Stimulated activated CD4-positive, alpha-beta T cell treated with anti-CD3 and anti-CD28 coated beads, Interleukin-2, amount 100 ng/mL, for 48 hours (primary cell): ENCODE measurements at places on chromosomes 13 and 19.

DNA sequence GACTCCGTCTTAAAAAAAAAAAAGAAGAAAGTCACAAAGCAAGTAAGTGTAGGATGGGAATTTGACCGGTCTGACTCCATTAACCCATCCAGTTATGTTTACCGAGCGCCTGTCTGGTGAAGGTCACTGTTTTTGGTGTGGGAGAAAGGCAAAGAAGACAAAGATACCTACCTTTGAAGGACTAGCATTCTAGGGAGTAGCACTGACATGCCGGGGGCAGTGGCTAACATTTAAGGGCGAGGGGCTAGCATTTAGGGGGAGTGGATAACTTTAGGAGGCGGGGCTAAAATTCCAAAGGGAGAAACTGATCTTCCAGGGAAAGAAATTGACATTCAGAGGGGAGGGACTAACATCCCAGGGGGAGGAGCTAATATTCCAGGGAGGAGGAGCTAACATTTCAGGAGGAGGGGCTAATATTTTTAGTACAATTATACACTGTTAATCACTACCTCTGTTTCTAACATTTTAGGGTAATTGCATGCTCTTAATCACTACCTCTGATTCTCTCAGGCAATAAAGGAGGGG lies 8.7 kb downstream of the GPR32 start:
- no peak for DNase-seq

DNA sequence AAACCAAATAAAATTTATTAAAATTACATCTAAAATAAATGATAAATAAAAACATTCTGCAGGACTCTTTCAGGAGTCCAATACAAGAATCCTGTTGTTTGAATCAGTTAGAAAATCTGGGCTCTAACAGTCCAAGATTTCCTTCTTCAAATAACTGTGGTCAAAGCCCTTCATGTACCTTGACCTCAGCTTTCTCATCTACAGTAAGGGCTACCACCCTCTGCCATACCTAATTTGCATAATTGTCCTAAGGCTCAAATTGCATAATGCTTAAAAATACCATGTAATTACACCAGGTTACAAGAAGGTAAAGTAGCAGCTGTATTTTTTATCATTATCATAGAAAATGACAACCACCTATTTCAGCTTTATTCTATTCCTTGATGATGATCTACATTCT lies 54.3 kb downstream of the XPO4 start:
- DNase-seq: no peak

DNA sequence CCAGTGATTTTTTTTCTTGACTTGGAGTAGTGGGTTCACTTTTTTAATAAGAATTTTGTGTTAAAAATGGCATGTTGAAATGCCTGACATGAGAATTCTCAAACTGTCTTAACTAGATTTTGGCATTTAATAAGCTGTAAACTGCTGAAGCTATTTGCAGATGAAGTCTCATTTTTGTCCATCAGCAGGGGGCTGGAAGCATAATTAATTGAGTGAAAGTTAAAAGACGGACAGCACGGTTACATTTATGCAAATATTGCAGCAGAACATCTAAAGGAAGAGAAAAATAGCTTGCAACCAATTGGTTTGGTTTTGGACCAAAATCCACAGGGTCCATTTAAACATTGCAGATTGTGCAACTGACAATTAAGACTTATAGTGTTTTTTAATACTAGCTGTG lies 837.3 kb upstream of the KLHL1 start:
- DNase-seq: no peak

DNA sequence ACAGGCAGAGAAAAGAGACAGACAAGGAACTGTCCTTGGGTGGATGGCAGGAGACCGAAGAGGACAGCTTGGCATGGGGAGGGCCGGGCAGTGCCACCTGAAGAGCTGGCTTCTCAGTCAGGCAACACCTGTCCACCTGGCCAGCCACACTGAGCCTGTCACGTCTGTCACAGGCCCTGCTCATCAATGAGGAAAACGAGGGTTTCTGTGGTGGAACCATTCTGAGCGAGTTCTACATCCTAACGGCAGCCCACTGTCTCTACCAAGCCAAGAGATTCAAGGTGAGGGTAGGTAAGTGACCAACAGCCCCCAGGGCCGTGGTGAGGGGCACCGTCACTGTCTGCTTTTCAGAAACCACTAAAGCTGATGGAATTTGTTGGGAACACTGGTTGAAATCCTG lies 11.2 kb upstream of the PROZ start:
- no peak for DNase-seq

GRCh38 chr19:4425537-4425936 lies 23.1 kb downstream of the CHAF1A start:
- no peak for DNase-seq

- DNase-seq: no peak
Observed at GRCh38 chr19:50542943-50543342, 25.3 kb downstream of the LRRC4B start.

- no peak for DNase-seq
Observed at GRCh38 chr13:24511816-24512196, 772 bp downstream of the PARP4 start.

DNA sequence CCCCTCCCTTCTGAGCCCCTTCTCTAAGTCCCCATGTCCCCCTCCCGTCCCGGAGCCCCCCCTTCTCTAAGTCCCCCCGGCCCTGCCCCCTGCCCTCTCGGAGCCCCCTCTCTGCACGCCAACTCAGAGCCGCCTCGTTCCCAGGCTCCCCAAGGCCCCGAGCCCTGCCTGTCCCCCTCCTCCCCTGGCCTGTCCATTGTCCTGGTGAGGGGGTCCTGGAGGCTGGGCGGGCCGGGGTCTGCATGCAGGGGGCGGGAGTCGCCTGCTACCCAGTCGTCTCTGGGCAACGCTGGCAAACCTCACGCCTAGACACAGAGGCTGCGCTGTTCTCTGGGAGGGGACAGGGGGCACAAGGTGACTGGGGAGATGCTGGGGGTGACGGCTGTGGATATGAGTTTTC lies 39.2 kb upstream of the SEMA6B start:
- no peak for DNase-seq

DNA sequence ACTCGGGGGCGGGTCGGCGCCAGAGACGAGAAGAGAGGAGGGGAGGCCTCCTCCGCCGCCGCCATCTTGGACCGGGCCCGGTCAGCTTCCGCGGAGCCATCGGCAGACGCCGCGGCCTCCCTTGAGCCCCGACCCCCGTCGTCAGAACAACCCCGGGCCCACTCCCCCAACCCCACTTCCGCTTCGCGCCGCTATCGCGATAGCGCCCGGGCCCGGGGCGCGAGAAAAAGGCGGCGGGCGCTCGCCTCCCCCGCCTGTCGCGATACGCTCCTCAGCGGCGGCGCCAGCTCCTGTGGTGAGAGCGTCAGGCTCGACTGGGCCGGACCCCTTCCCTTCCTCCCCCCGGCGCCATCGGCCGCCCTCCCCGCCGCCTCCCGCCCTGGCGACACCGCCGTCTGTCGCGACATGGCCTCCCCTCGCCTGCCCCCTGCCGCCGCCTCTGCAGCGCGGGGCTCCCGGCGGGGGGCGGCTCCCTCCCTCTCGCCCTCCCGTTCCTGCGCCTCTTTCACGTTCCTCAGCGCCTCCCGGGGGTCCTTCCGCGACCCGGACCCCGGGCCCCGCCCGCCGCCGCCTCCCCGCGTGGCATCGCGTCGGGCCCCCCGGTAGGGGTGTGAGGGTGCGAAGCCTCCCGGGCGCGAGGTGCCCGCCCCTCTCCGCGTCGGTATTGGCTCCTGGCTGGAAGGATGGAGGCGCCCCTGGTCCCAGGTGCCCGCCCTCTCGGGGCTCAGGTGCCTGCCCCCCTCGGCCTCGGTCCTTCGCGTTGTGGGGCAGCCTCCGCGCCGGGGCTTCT lies at the start of gene CNOT3:
TSS of gene CNOT3 (plus strand) at position 64 of the 790 bp plus-strand sequence. CDS start 5,217 bp downstream, outside the sequence.
- DNase-seq: no peak

GRCh38 chr19:19354007-19354406 lies 33.4 kb downstream of the MAU2 start:
- DNase-seq: no peak

DNA sequence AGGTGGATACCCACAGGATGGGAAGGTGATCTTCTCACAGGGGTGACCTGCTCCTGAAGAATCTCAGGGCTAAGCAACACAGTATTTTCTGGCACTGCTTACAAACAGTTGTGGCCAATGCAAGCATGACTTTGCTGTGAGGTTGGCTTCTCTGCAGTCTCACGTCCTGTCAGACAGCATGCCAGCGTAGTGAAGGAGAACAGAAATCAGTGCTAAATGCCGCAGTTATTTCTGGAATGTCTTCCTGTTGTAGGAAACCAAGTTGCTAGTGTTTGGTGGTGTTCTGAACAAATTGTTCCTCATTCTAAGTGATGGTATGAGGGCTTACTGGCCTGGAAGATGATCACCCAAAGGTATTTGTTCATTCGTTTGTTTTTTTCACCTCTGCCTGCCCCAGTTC lies 320.1 kb downstream of the MTUS2 start:
- no peak for DNase-seq

DNA sequence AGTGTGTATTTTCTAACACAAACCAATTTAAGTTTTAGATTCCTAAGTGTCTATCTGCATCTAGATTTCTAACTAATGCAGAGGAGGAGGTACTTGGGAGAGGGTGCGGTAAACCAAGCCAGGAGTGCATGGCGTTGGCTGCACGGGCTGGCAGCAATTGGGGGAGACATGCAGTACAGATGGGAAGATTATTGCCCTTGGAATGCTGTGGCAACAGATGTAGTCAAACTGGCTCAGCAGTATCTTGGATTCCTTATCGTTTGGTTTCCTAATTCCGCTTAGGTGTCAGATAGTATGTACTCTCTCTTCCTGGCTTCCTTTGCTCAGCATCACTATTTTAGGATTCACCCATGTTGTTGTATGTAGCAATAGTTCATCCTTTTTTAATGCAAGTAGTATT lies 29.4 kb upstream of the STK24 start:
- no peak for DNase-seq

- DNase-seq: no peak
Observed at GRCh38 chr19:50514346-50515167, 844 bp upstream of the ASPDH start.

GRCh38 chr13:51589793-51590192 lies 5.5 kb downstream of the WDFY2 start:
- DNase-seq: no peak

DNA sequence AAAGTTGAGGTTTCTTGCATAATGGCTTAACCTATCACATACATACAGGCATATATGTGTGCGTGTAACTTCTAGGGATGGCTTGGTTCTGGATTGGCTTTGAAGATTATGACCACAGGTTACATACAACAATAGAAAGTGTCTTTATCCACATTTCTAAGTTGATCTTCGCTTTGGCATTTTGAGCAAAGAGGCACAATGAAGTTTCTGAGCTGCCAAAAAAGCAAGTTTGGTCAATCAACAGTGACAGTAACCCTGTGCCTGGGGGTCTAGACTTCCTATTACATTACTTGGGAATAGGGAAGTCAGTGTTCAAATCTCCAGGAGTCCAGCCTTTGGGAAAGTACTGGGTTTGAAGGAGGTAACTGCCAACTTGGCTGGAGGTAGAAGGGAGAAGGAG lies 3.1 kb upstream of the SOX1 start:
- no peak for DNase-seq

- no peak for DNase-seq
Observed at GRCh38 chr13:49113526-49114286, 106.4 kb upstream of the MLNR start.

- DNase-seq: no peak
Observed at GRCh38 chr13:21925720-21926119, 254.8 kb downstream of the FGF9 start.

DNA sequence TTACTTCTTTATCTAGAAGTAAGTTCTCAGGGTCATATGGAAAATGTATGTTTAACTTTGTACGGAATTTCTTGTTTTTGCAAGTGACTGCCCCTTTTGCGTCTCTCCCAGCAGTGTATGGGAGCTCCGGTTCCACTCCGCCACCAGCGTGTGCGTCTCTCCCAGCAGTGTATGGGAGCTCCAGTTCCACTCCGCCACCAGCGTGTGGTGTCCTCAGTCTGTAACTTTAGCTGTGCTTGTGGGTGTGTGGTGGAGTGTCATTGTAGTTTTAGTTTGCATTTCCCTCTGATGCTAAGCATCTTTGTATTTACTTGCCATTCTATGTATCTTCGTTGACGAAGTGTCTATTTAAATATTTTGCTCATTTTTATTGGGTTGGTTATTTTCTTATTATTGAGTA lies 2.4 kb downstream of the CUL4A start:
- no peak for DNase-seq

- DNase-seq: no peak
Observed at GRCh38 chr13:114078461-114079451, 53.7 kb downstream of the RASA3 start.

DNA sequence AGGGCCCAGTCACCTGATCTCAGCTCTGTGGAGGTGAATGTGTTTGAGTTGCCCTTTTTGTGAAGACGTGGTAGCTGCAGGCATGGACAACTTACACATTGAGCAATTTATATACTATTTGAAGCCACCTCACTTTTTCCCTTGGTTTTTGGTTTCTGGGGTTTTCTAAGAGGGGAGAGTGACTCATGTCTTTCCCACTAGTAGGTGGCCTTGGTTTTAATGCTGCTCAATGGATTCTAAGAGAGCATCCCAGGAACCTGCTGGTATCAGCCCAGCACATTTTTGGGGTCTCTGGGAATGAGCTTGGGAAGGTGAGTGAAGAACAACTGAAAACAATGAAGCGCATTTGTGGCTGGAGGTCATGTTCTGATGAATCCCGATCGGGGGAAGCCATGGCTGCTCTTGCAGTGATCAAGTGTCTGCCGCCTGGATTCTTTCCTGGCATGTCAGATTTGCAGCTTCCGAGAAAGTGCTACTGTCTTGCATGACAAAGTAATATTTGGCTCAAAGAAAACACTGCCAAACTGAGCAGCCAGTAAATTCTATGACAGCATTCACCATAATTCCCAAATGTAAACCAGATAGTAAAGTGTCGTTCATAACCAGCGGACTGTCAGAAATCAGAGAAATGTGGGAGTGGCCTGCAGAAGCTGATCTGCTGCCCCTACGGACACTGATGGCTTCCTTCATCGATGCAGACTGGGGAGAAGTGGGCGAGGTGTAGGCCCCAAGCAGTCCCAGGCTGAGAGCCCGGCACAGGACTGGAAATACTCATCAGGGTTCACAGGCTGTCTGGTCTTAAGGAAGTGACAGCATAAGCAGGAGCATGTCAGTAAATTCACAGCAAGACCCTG lies 98.7 kb downstream of the COL4A2 start:
- no peak for DNase-seq

- DNase-seq: peak; percentile 96
Observed at GRCh38 chr19:53467485-53468262, at the start of gene ZNF813. Gene ZNF813 (plus strand): TSS chr19:53467733. CDS start chr19:53483823, 16,090 bp downstream.

DNA sequence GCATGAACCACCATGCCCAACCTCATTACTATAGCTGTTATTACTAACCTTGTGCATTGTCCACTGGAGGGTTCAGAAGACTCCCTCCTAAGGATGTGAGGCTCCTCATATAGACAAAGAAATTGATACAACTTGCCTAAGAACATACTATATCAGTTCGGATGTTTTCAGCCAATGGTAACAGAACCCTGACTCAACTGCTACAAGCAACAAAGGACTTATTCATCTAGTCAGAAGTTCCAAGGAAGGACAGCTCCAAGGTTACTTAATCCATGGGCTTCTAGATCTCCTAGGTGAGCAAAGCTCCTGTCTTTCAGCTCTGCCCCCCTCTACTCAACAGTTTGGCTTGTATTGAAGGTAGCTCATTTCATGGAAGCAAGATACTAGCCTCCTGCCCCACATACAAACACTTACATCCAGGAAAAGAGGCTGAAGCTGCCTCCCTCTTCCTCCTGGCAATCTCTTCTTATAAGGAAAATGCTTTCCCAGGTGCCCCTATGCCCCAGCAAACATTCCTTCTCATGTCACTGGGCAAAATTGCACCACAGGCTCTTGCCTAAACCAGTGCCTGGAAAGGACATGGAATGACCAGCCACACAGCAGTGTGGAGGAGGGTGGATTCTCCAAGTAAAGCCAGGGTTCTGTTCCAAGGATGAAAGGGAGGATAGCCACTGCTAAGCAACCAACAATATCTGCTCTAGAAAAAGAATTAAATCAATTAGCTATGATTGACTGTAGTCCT lies 497.8 kb downstream of the FOXO1 start:
- DNase-seq: no peak
